Transverse colon (tissue), 4 donors: ENCODE measurements at places on chromosomes 3 and 15. TPM values are rescaled to one million over a fixed set of nuclear protein-coding genes. Genes with fewer than 3 reads are reported as not detected.

The FSTL1 gene
- 81.2 TPM for total RNA-seq

The GPR171 gene
- 6.8 TPM for total RNA-seq

The RPN1 gene
- total RNA-seq = 154 TPM

The GOLGA8G gene
- total RNA-seq = not detected
